ENCODE measurements at places on chromosomes 7 and 10. TPM values are rescaled to one million over a fixed set of nuclear protein-coding genes. Genes with fewer than 3 reads are reported as not detected.

DNA sequence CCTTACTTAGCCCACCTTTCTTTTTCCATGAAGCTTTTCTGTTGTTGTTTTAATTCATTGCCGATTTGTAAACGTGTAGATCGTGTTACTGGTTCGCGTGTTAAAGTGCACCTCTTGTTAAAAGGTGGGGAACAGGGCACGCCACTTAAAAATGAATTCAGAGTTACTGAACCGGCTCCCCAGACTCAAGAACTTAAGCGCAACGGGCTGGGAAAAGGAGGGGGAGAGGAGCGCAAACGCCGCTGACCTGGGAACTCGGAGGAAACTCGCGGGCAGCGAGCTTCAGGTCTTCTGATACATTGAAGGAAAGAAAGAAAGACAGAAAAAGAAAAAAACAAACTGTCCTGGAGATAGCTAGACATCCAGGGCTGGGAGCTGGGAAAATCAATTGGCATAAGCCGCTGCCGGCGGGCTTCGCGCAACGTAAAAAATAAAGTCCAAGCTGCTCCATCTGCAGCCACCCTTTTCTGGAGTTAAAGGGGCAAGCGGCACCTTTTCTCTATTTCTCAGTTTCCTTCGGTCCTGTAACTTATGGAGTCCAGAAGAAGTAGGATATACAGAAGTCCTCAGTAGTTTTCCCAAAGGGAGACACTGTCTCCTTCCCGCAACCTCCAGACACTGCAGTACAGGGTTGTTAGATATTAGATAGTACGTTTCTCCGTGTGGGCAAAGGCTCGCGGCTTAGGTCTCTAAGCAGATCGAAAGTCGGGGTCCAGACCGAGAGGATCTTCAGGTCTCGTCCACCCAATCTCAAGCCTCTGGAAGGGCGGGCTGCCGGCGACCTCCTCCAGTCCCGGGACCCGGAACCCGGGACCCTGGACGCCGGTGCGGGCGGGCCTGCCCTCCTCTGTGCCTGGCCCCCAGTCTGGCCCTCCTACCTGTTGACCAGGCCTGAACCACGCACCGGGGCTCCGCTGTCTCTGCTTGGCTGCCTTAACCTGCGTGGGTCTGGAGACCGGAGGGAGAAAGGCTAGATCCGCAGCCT lies 1.8 kb upstream of the DLX6 start:
- no peak overlapping the region for H3K4me3 ChIP-seq
- no peak overlapping the region for H3K27ac ChIP-seq
- H3K36me3 ChIP-seq: no peaks in the 10 kb centered on the region
- peaks cover 77% of the 10 kb centered on the region for H3K27me3 ChIP-seq
- H3K4me1 ChIP-seq: peaks cover 25% of the 10 kb centered on the region

GRCh38 chr7:5691606-5692005 lies 89.9 kb downstream of the RNF216 start:
- DNase-seq: no peak
- H3K4me3 ChIP-seq: no peak overlapping the region

DNA sequence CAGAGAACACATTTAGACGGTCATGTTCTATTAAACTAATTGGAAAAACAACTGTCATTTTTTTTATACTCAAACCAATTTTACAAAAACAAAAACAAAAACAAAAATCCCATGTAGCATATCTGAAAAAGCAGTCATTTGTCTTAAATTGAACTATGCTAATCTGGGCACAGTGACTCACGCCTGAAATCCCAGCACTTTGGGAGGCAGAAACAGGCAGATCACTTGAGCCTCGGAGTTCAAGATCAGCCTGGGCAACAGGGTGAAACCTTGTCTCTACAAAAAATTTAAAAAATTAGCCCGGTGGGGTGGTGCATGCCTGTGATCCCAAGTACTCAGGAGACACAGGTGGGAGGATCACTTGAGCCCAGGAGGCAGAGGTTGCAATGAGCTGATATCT lies 253.4 kb downstream of the DOCK4 start:
- no peaks in the 10 kb centered on the region for H3K27me3 ChIP-seq
- no peaks in the 10 kb centered on the region for H3K36me3 ChIP-seq
- H3K27ac ChIP-seq: no peak overlapping the region
- no peak for DNase-seq
- no peak overlapping the region for H3K4me3 ChIP-seq

GRCh38 chr7:2732959-2733584 lies 45.1 kb downstream of the AMZ1 start:
- H3K4me3 ChIP-seq: no peak overlapping the region
- peaks cover 11% of the 10 kb centered on the region for H3K36me3 ChIP-seq
- no peaks in the 10 kb centered on the region for H3K27me3 ChIP-seq
- no peak for DNase-seq
- H3K4me1 ChIP-seq: peaks cover 28% of the 10 kb centered on the region
- H3K27ac ChIP-seq: no peak overlapping the region

- no peaks in the 10 kb centered on the region for H3K36me3 ChIP-seq
- no peak for DNase-seq
- no peaks in the 10 kb centered on the region for H3K4me1 ChIP-seq
- H3K27me3 ChIP-seq: no peaks in the 10 kb centered on the region
- H3K27ac ChIP-seq: no peak overlapping the region
Observed at GRCh38 chr10:86100581-86101061, 266.0 kb downstream of the GRID1 start.

DNA sequence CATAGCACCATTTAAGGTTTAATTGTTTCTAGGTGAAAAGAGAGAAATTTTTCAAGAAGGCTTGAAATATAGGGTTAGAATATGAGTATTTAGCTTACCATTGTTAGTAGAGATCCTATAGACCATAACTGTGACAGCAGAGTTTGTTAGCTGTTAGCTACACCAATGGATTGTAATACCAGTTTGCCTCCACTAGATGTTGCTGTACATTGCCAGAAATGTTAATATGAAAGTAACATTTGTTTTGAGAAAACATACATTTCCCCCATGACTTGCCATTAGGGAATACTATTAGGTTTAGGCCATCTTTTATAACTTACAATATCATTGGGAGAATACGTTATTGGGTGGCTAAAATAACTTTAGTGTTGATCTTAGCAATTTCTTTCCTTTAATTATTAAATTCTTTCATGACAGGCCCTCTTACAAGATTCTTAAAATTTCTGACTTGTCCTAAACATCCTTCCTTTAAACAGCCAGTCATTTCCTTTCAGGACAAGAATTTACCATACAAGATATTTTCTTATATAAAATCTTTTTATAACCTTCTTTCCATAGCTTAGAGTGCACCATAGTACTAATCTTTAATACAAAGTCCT lies 39.5 kb downstream of the ZNF117 start:
- H3K27ac ChIP-seq: no peak overlapping the region
- H3K27me3 ChIP-seq: peaks cover 21% of the 10 kb centered on the region
- DNase-seq: peak; percentile 67
- H3K36me3 ChIP-seq: no peaks in the 10 kb centered on the region

DNA sequence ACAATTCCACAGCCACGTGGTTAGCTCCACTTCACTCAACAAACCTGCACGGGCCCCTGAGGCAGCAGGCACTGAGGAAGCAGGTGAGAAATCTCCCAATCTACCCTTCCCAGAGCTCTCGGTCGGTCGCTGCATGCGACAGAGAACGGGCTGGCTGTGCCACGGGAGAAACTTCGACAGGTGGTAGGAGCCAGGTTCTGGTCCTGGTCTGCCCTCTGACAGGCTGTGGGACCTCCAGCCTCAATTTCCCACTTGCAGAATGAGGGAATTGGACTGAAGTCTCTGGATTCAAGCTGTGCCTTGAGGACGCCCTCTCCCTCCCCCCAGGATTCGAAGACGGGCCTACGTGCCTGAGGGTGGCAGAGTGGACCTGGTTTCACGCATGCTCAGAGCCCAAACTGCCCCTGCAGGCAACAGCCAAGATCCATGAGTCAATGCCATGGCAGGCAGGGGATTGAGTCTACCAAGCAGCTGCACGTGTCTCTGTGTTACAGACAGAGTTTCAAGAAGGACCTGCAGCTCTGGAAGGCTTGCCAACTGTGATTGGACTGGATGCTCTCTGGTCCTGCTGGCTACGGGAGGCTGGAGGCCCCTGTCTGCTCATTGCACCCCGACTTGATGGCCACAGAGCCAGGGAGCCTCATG lies 215.0 kb downstream of the USP6NL start:
- no peaks in the 10 kb centered on the region for H3K36me3 ChIP-seq
- H3K4me3 ChIP-seq: no peak overlapping the region
- no peak overlapping the region for H3K27ac ChIP-seq

DNA sequence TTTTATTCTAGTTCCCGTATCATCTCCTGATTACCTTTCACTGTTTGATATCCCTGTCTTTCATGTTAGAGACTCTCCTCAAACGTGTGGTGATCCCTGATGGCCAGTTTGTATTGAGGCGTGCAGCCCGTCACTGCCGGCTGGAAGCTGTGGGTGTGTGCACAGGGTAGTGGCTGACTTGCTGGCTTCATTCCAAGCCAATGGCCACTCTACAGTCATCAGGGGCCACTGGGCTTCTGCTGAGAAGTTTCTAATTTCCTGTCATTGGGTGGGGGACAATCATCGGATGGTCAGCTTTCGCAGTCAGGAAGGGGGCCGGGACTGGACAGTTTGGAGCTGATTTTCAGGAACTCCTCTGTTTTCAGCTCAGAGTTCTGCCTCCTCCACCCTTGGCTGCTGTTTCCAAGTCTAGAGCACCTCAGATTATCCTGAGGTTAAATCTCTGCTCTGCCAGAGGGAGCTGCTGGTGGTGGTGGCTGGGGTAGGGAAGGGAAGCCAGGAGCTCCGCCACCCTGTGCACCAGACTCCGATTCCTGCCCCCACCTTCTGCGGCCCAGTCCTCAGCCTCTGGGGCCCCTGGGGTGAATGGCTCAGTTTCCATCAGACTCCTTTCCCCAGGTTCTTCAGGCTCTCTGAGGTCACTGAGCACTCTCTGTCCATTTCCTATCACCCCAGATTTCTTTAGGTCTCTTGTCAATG lies 34.9 kb downstream of the BAIAP2L1 start:
- H3K27me3 ChIP-seq: no peaks in the 10 kb centered on the region
- H3K27ac ChIP-seq: no peak overlapping the region
- H3K4me3 ChIP-seq: no peak overlapping the region
- no peak for DNase-seq
- H3K4me1 ChIP-seq: no peaks in the 10 kb centered on the region

- H3K27ac ChIP-seq: no peak overlapping the region
- no peaks in the 10 kb centered on the region for H3K4me1 ChIP-seq
- no peak overlapping the region for H3K4me3 ChIP-seq
- H3K27me3 ChIP-seq: no peaks in the 10 kb centered on the region
- no peak for DNase-seq
Observed at GRCh38 chr7:92963566-92963965, 127.2 kb upstream of the CDK6 start.

DNA sequence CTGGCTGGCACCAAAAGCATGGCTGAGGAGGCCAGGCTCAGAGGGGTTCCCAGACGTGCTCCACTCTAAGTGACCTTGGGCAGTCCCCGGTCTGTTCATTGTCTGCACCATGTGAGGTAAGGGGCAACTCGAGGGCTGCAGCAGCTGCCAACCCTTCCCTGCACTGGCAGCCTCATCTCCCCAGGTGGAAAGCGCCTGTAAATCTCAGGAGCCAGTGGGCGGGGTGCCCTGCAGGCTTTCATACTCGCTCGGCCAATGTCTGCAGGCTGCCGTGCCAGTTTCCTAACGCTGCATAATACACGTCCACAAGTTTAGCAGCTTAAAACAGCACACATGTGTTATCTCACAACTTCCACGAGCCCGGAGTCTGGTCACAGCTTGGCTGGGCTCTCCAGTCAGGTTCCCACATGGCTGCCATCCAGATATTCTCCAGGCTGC lies 12.6 kb upstream of the GDF10 start:
- H3K4me3 ChIP-seq: no peak overlapping the region
- H3K27ac ChIP-seq: no peak overlapping the region
- no peaks in the 10 kb centered on the region for H3K36me3 ChIP-seq
- DNase-seq: no peak
- H3K4me1 ChIP-seq: peaks cover 8% of the 10 kb centered on the region

DNA sequence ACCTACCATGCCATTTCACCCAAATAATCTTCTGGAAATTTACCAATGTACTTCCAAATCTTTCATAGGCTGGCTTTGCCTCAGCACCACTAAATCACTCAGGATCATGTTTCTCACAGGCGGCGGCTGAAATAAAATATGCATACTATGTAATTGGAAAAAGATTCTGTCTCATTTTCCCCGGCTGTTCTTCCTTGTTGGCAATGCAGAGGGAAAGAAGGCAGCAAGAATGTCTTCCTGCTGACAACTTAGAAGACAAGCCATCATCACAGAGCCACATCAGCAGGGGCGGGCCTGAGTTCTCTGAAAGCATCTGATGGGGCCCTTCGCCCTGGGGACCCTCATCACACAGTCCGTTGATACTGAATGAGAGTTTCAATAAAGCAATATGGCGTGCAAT lies 39.2 kb upstream of the COL1A2 start:
- no peak overlapping the region for H3K27ac ChIP-seq
- no peaks in the 10 kb centered on the region for H3K36me3 ChIP-seq
- no peak overlapping the region for H3K4me3 ChIP-seq

- H3K27me3 ChIP-seq: no peaks in the 10 kb centered on the region
- no peak for DNase-seq
- H3K4me1 ChIP-seq: no peaks in the 10 kb centered on the region
- no peak overlapping the region for H3K27ac ChIP-seq
- no peak overlapping the region for H3K4me3 ChIP-seq
- H3K36me3 ChIP-seq: no peaks in the 10 kb centered on the region
Observed at GRCh38 chr7:145183069-145183468, 347.2 kb upstream of the TPK1 start.

DNA sequence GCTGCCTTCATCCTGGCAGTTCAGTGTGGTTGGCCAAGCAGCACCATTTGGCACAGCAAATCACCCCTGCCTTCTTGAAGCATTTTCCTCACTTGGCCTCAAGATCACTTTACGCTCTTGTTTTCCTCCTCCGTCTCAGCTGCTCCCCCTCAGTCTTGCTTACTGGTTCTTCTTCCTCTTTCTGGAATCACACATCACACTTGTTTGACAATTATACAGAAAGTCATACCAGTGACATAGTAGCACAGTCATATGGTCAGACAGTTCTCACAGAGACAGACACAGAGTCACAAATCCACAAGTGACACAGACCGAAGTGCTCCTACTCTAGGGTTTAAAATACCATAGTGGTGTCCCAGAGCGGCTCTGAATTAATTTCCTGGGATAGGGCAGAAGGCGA lies 43.8 kb upstream of the ARL4A start:
- H3K27ac ChIP-seq: no peak overlapping the region
- DNase-seq: no peak
- peaks cover under 1% of the 10 kb centered on the region for H3K27me3 ChIP-seq
- H3K36me3 ChIP-seq: no peaks in the 10 kb centered on the region
- no peaks in the 10 kb centered on the region for H3K4me1 ChIP-seq
- H3K4me3 ChIP-seq: no peak overlapping the region

DNA sequence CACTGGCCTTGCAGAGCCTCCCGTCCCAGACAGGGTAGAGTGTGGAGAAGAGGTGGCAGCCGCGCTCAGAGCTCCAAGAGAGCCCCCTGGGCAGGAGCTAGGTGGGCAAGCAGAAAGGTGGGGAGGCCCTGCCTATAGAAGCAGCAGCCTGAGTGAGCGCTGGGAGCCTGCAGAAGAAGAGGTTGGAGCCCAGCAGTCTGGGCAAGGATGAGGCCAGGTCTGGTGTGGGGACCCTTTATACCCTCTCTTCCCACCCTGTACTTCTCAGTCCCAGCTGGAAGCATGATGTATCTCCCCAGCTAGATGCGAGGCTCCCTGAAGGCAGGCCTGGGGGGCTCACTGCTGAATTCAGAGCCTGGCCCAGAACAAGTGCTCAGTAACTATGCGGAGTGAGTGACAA lies 44.5 kb upstream of the ZMIZ1 start:
- no peaks in the 10 kb centered on the region for H3K36me3 ChIP-seq
- no peak for DNase-seq
- H3K4me1 ChIP-seq: peaks cover 52% of the 10 kb centered on the region

The PIP4K2A gene
- 311 TPM for total RNA-seq

The FLNC gene
- 0.25 TPM for total RNA-seq

The CRHR2 gene
- total RNA-seq: not detected

The CPXM2 gene
- total RNA-seq: not detected

The GIMAP2 gene
- total RNA-seq: 47.5 TPM

The RPA3 gene
- 22.6 TPM for total RNA-seq

The PTPN20 gene
- total RNA-seq: not detected

The PRSS37 gene
- total RNA-seq: not detected

The CYP26C1 gene
- not detected for total RNA-seq
